ENCODE measurements at places on chromosomes 1 and 21.

DNA sequence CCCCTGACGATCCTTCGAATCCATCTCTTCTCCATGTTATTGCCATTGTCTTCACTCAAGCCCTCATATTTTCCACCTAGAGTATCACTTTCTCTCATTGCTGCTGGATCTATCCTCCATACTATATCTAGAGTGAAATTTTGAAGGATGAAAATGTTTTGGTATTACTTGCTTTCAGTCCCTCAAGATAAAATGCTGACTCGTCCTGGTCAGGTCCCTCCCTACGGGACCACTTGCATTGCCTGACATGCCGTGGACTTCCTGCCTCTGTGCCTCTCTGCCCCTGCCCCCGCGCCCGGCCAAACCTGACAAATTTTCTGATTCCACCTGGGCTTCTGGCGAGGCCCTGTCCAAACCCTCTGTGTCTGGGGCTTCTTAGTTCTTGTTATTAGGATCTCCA lies 23.6 kb downstream of the SPATA46 start:
- DNase-seq = no peak

GRCh38 chr1:20069874-20070273 lies at the start of gene PLA2G5:
PLA2G5 (plus strand) TSS chr1:20070194; CDS start chr1:20084831, 14,637 bp downstream.
- no peak for DNase-seq

DNA sequence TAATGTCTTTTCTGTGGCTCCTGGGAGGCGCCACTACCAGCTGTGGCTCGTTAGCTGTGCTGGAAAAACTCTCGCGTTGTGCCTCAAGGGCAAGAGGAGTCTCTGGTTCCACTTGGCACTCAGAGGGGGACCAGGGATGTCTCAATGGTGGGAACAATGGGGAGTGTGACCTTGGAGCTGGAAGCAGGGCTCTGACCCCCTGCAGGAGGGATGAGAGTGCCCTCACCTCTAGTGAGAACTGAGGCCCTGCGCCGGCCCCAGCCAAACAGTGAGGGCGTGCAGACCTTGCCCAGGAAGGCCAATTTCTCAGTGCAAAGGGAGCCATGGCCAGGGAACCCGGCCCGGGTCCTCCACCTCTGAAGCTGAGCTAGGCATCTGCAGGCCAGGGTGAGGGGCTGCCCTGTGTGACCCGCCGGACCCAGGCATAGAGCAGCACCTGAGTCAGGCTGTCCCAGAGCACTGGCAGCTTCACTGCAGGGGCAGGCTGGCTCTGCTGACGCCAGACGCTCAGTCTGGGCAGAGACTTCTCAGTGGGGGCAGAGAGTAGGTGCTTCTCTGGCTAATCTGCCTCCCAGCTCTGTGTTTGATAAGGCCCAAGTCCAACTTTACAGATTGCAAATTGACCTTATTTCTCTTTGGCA lies 1.8 kb downstream of the RD3 start:
- no peak for DNase-seq

- DNase-seq = no peak
Measured at GRCh38 chr21:44288251-44289110, 2.8 kb downstream of the AIRE start.

DNA sequence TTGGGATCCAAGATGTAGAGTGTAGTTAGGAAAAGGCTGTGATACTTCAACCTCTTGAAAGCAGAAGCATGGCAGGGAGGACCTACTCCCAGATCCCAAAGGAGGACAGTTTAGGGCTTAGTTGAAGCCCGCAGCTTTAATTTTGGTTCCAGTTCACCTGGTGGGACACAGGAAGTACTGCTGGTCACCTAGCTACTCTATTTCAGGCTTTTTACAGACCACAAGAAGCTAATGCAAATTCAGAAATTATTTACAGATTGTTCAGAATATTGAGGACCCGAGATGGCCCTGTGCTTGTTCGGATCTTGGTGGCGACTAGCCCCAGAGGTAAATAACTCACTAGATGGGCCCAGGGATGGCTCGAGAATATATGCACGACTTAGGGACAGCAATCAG lies 6.4 kb upstream of the SMCP start:
- DNase-seq = no peak

- no peak for DNase-seq
Measured at GRCh38 chr1:207981976-207982375, 71.1 kb upstream of the CD34 start.

- no peak for DNase-seq
Measured at GRCh38 chr1:156203331-156203730, 9.4 kb downstream of the SLC25A44 start.

DNA sequence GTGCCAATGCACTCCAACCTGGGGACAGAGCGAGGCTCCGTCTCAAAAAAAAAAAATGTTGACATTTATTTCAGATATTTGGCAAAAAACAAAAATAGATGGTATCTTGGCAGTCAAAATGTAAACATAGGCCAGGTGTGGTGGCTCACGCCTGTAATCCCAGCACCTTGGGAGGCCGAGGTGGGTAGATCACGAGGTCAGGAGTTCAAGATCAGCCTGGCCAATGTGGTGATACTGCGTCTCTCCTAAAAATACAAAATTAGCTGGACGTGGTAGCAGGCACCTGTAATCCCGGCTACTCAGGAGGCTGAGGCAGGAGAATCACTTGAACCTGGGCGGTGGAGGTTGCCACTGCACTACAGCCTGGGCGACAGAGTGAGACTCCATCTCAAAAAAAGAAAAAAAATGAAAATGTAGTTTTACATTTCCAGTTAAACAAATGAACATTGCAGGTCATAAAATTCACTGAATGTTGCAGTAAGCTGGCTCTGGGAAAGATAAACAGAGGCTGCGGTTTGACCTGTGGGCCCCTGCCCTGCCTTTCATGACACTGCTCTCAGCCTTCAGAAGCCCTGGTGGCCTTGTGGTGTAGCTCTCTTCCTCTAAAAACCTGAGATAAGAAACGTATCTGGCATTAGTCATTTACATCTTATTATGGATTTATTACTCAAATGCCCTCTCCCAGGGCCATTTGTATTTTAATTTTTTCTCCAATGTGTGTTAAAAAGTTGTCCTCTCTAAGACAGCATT lies 12.2 kb upstream of the SLC44A3 start:
- peak; percentile 14 for DNase-seq

DNA sequence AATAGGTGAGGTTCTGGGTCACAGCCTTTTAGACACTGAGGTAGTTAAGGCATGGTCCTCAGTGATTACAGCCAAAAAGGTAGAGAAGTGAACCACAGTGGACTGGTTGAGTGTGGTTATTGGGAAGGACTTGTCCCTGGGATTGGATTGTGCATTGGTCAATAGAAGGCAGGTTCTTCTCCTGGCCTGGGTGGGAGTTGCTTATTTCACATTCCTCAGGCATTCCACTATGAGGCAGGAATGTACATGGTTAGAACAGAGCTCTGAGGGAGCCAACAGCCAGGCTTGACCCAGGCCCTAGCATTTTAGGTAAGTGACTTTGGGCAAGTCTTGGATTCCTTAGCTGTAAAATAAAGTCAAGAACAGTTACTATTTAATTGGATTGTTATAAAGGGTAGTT lies 97.9 kb upstream of the MARK1 start:
- DNase-seq = no peak

- DNase-seq = no peak
Measured at GRCh38 chr1:77406661-77407060, 124.8 kb downstream of the AK5 start.

DNA sequence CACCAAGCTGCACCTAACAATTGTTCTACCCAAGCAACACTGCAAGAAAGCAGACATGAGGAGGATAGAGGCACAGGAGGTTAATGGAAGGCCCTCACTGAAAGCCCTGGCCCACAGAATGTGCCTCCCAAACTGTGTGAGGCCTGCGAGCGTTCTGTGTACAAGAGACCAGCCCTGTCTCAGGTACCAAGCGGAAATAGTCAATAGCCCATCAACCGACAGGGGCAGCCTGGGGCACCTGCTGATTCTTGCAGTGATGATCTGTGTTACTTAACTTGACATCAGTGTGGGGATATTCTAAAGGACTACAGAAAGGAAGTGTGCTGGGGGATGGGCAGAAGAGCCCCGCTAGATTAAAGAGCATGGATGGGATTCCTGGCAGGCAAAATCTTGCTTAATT lies 392.4 kb downstream of the KCNH1 start:
- no peak for DNase-seq

GRCh38 chr1:204742676-204743251 lies 57.2 kb upstream of the LRRN2 start:
- no peak for DNase-seq

- no peak for DNase-seq
Measured at GRCh38 chr1:162385702-162386101, 4.2 kb downstream of the C1orf226 start.

- no peak for DNase-seq
Measured at GRCh38 chr1:199946305-199947155, 81.0 kb upstream of the NR5A2 start.

- no peak for DNase-seq
Measured at GRCh38 chr1:78334952-78335351, 155.8 kb upstream of the PTGFR start.

GRCh38 chr21:36420571-36421339 lies 35.6 kb downstream of the CHAF1B start:
- DNase-seq = no peak

DNA sequence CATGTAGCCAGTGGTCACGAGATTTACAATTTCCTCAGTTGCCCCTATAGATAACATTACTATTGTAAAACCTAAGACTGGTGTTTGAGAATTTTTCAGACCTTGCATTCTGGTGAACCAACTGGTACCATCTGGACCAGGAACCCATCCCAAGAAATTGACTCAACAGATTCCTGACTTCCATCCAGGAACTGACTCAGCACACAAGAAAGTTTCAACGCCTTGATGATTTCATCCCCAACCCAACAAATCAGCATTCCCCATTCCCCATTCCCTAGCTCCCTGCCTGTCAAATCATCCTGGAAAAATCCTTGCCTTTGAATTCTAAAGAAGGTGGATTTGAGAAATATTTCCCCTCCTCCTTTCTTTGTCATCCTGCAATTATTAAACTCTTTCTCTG lies 529.8 kb upstream of the PRMT6 start:
- DNase-seq = no peak

GRCh38 chr1:156266051-156266450 lies 16.6 kb downstream of the SMG5 start:
- DNase-seq = no peak

GRCh38 chr1:247825362-247825761 lies 1.4 kb upstream of the OR14A16 start:
- DNase-seq = no peak

DNA sequence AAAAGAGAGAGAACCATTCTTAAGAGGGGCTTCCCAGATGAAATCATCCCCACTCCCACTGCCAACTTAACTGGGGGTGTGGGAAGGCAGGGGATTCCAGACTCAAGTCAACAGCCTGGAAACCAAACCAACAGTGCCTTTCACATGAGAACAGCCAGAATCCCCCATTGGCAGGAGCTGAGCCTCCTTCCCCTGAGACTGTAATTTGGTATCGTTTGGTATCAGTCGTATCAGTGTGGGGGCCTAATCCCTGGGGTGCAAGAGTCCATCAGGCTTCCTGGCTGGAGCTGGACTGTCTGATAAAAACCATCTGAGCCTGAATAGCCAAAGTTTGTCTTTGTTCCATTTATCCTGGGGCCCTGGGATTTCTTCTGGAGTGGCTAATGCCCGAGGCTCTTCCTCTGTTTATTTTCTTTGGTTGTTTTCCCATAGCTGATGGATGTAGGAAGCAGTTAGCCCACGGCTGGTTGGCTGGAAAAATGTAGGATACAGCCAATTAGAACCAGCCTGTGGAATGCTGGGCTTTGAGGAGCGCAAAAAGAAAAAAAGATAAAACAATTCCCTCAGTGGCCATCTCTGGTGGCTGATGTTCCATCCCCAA lies 84.6 kb downstream of the LAMC2 start:
- no peak for DNase-seq

DNA sequence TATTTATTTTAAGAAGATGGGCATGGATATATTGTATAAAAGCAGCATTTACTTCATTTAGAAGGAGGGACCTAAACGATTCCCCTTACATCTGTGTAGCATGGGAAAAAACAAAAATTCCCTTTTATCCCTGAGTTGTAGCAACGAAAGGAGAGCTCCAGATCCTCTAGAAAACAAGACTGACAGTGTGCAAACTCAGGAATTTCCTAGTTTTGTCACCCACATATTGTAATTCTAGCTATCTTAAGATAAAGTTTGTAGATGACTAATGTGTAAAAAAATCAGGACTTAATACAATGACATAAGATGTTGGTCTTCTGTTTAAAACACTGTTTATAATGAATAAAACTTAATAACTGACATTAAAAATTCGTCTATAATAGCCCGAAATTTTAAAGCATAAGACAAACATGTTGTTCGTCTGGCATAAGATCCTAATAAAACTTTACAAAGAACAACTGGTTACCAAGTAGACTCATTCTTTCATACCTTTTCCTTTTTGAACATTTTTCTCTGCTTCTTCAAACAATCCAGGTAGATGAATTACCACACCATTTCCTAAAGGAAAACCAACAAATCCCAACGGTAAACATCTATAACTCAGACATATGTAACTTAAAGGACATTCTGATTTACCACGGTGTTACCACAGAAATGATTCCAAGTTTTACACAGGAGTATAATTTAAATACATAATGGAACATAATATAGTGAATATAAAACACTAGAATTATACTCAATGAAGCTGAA lies 15.2 kb downstream of the ADSS2 start:
- DNase-seq = no peak

DNA sequence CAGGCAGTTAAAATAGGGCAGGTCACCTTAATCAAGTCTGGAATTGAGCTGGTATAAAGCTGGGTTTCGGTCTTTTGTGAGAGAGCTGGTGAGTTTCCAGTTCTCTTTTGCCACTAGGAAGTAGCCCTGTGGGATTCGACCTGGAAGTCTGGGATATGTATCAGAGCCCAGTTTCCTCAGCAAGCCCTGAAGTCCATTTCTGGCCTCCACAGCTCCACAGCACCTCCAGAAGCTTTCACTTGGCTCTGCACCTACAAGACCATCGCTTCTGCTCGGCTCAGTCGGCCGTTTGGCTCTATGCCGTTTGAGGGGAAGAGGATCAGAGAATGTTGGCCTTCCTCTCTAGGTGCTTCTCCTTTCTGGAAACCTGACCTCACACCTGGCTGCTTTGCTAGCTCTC lies 148.0 kb downstream of the GALNT2 start:
- no peak for DNase-seq

- DNase-seq = peak; percentile 43
Measured at GRCh38 chr1:220113136-220113695, 19.3 kb downstream of the IARS2 start.

DNA sequence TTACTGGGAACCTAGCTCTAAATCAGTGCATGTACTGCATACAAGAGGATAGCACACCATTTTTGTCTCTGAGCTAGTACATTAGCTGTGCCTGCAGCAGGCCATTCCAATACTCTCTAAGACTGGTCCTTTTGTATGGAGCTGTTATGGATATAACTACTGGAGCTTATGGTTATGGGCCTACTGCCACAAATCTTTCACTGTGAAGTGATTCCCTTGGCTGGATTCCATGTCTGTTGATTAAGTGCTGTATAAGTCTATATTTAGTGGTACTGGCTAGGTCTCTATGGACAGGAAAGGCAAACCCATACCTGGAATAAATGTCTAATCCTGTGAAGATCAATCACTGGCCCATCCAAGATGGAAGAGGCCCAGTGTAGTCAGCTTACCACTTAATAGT lies 12.0 kb downstream of the ZFYVE9 start:
- DNase-seq = no peak

- no peak for DNase-seq
Measured at GRCh38 chr1:185016880-185017279, 28.5 kb upstream of the RNF2 start.

GRCh38 chr1:246923482-246923881 lies 8.3 kb downstream of the AHCTF1 start:
- no peak for DNase-seq
